ENCODE measurements at places on chromosomes 16 and 17. TPM values are rescaled to one million over a fixed set of nuclear protein-coding genes. Genes with fewer than 3 reads are reported as not detected.

Gene MYH3
- 6.4 TPM for polyA plus RNA-seq

Gene CHD9NB
- polyA plus RNA-seq, result 10.8 TPM

Gene ZNF624
- polyA plus RNA-seq, result 12.1 TPM

Gene TP53TG3F
- polyA plus RNA-seq, result not detected

- no peak for DNase-seq
Measured at GRCh38 chr17:35757243-35757642, 3.4 kb upstream of the C17orf50 start.

DNA sequence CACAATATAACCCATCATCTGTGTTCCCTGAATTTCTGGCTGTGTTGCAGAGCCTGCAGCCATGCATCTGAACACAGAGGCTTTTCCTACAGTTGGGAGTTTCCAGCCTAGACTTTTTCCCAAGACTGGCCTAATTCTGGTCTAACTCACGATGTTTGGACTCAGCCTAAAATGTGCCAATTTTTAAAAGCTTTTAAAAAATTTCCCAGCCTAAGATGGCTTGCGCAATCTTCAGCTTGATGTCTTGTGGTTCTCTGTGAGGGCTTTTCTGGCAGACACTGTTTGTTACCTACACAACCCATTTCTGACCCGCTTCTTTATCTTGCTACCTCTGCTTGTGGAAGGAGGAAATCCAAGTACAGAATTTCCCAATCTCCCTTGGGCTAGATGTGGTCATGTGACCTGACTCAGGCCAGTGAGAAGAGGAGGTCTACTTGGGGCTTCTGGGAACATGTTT lies 72.7 kb upstream of the GAS7 start:
- DNase-seq, result no peak

DNA sequence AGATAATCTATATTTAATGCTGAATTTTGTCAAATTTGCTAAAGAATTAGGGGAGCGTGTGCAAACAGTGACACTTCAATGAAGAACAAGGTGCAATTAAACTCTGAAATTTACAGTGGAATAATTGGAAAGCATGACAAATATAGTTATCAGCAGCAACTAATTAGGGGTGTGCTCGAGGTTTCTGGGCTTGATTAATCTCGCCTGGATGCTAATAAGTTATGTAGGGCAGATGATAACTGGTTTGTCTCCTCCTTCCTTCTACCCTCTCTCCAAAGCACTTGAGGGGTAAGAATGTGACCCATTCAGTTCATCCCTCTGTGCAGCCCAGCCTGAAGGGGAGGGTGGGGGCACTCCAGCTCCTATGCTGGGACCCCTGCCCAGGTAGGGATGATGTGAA lies 21.9 kb downstream of the MRM1 start:
- DNase-seq, result no peak

- no peak for DNase-seq
Measured at GRCh38 chr17:44133918-44134476, 7.7 kb upstream of the HROB start.

DNA sequence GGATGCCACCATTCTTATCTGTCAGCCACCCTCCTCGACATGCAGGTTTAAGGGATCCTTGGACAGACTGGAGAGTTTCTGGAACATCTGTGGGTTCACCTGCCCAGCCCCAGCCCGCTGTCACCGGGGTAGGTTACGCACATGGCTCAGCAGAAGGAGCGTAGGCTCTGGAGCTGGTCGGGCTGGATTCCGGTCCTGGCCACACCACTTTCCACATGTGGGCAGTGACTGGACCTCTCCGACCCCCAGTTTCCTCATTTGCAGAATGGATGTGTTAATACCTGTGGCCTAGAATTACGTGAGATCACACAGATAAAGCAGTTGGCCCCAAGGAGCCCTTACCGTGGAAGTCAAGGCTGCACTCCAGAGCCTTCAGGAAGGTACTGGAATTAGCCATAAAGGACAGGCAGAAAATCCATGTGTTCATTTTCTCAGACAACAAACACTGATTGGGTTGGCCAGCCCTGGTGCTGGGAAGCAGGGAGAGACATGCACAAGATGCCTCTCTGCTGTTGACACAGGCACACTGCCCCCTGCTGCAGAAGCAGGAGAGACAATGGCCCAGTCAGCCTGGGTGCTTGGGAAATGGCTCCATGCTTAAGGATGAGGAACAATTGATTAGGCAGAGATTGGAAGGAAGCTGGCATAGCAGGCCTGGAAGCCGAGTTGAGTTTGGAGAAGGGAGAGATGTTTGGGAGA lies 58.8 kb downstream of the SF3B3 start:
- no peak for DNase-seq

DNA sequence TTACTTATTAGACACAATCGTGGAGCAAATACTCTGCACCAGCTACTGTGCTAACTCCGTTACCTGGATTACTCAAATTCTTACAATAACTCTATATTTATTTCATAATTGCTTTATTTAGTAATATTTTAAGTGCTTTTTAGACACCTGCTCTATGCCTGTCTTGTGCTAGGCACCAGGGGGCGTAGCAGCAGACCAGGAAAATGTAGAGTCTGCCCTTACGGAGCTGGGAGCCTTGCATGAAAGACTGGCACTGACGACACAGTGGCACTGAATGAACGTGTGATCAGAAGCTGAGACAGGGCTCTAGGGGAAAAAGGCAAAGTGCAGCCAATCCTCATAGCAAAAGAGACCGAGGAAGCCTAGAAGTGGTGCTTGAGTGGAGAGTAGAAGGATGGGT lies 486.5 kb downstream of the CDH13 start:
- DNase-seq, result no peak

Data from left kidney (tissue), 8 donors.